ENCODE measurements at places on chromosomes 3 and 15. TPM values are rescaled to one million over a fixed set of nuclear protein-coding genes. Genes with fewer than 3 reads are reported as not detected.

- H3K36me3 ChIP-seq = no peaks in the 10 kb centered on the region
- H3K4me3 ChIP-seq = no peak overlapping the region
- H3K27me3 ChIP-seq = no peaks in the 10 kb centered on the region
- H3K27ac ChIP-seq = no peak overlapping the region
Observed at GRCh38 chr3:60847791-60848190, 403.5 kb downstream of the FHIT start.

- H3K27me3 ChIP-seq = peaks cover 9% of the 10 kb centered on the region
- H3K4me1 ChIP-seq = no peaks in the 10 kb centered on the region
- H3K4me3 ChIP-seq = no peak overlapping the region
Observed at GRCh38 chr15:60945196-60945595, 283.9 kb downstream of the RORA start.

DNA sequence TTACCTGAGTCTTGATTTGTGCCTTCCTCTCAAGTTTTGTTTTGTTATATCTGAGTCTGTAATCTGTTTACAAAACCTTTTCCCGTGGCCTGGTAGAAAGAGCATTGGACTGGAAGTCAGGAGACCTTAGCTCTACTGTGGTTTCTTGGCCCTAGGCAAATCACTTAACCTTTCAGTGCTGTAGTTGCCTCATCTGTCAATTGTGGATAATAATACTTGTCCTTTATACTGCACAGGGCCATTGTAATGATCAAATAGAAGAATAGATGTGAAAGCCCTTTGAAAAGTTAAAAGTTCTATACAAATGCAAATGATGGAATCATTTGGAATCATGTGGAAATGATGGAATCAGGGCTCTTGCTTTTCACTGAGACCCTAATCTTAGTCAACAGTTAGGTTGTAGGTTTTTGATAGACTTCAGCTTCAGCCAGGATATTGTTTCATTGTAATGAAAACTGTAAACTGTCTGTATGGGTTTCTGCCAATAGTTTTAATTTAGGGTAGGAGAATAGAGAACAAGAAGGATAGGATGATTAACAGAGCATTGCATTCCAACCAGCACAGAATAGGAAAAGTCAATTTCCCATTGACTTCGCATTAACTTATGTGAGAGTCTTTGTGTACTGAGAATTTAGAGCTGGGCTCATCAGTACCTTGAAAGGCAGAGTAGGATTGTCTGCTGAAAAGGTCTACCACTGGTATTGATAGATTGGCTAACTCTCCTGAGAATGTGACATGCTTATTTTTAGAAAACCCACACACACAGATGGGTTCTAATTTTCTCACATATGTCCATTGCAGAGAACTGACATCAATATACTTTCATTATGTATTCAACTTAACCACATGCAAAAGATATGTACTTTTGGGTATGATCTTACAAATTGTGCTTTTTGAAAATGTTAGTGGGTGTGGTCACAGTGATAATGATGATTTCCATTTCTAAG lies 21.8 kb downstream of the MAP2K5 start:
- H3K36me3 ChIP-seq = peaks cover 17% of the 10 kb centered on the region
- no peak overlapping the region for H3K4me3 ChIP-seq
- H3K4me1 ChIP-seq = peaks cover 18% of the 10 kb centered on the region

GRCh38 chr3:49790626-49791411 lies 4.5 kb upstream of the IP6K1 start:
- DNase-seq = no peak
- peaks cover 15% of the 10 kb centered on the region for H3K4me1 ChIP-seq
- H3K36me3 ChIP-seq = no peaks in the 10 kb centered on the region
- no peak overlapping the region for H3K4me3 ChIP-seq
- H3K27me3 ChIP-seq = peaks cover 1% of the 10 kb centered on the region

GRCh38 chr3:45666757-45667431 lies 22.3 kb upstream of the SACM1L start:
- no peak overlapping the region for H3K27ac ChIP-seq
- no peak overlapping the region for H3K4me3 ChIP-seq
- H3K36me3 ChIP-seq = peaks cover 34% of the 10 kb centered on the region
- H3K27me3 ChIP-seq = no peaks in the 10 kb centered on the region
- peaks cover 46% of the 10 kb centered on the region for H3K4me1 ChIP-seq
- no peak for DNase-seq

Gene LARP6
- total RNA-seq = 0.36 TPM

Gene CCDC54
- total RNA-seq = not detected

Gene SPPL2A
- 47.7 TPM for total RNA-seq

Gene ADAMTS17
- 0.60 TPM for total RNA-seq

Data from activated CD8-positive, alpha-beta T cell treated with anti-CD3 and anti-CD28 coated beads for 36 hours (primary cell).